ENCODE measurements at places on chromosomes 5 and 9. TPM values are rescaled to one million over a fixed set of nuclear protein-coding genes. Genes with fewer than 3 reads are reported as not detected.

NDUFS6 gene
- 69.4 TPM for total RNA-seq

PCDHGB6 gene
- total RNA-seq = 4.5 TPM

DNA sequence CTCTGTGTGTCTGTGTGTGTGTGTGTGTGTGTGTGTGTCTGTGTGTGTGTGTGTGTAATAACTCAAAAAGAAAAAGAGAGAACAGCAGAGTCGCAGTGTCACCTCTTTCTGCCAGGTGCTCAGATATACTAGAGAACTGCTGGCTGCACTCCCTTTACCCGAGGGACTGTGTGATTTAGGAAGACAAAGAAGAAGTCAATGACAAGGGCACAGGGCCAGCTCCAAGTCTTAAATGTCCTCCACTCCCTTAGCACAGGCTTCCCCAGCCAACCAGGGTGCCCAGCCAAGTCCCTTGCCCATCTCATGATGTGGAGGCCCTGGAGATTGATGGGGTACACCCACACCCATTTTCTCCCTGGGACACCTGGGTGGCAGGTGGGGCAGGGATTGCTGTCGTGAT is 8.7 kb downstream of the CCNJL start:
- no peak for DNase-seq

DNA sequence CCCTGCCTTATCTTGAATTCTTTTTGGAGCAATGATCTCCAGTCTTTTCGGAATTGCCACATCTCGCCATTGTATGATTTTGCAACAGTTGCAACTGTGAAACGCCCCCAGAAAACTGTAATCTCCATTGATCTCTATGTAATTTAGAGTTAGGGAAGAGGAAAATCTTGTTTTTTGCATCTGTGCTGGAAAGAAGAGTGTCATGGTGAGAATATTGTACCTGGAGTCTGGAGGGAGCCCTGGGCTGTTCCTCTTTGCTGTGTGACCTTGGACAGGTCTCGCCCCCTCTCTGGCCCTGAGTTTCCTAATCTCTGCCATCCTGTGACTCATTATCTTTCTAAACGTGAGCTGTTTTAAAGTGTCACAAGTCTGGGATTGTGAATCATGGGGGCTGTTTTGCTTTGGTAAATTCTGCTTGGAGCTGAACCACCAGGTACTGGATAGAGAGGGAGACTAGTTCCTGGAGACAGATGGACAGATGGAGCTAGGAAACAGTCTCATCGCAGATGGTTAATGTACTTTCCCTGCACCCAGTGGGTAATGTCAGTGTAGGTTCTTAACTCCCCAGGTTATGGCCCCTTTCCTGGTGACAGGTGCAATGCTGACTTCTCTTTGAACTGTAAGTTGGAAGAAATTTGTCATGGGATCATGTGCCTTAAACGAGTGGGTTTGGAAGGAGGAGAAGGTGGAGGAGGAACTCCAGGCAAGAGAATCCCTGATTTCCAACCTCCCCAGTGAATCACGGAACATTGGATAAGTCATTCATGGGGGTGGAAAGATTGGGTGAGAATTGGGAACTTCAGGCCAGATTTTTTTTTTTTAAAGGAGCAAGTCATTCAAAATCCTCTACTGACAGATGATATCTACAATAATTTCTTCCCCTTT is 19.6 kb downstream of the PPARGC1B start:
- DNase-seq = no peak

DNA sequence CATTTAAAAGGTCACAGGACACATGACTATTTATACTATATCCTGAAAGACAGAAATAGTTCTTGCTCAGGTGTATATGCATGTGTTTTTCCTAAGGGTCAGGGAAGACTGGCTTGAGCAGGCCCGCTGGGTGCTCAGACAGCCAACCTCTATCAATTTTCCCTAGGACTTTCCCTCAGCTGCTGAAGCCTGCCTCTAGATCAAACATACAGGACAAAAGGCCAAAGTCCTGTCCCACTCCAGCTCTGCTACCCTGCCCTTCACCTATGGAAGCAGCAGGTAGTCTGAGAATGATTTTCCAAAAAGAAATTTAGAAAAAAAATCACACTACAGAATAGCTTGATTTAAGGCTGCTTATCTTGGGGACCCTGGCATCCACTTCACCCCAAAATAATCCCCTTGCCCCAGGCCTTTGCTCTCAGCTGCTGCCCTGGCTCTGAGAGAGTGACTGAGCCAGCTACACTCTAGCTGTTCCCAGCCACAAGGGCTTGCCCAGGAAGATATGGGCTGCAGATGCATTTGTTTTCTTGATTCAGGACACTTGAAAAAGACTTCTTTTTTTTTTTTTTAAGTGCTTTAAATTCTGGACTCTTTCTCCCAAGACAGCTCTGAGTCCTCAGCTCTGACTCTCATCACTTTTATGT is 42.5 kb downstream of the KLHL3 start:
- DNase-seq = no peak

DCAF10 gene
- 29.9 TPM for total RNA-seq

FLT4 gene
- 10.1 TPM for total RNA-seq

GPR107 gene
- total RNA-seq = 50.9 TPM

DNA sequence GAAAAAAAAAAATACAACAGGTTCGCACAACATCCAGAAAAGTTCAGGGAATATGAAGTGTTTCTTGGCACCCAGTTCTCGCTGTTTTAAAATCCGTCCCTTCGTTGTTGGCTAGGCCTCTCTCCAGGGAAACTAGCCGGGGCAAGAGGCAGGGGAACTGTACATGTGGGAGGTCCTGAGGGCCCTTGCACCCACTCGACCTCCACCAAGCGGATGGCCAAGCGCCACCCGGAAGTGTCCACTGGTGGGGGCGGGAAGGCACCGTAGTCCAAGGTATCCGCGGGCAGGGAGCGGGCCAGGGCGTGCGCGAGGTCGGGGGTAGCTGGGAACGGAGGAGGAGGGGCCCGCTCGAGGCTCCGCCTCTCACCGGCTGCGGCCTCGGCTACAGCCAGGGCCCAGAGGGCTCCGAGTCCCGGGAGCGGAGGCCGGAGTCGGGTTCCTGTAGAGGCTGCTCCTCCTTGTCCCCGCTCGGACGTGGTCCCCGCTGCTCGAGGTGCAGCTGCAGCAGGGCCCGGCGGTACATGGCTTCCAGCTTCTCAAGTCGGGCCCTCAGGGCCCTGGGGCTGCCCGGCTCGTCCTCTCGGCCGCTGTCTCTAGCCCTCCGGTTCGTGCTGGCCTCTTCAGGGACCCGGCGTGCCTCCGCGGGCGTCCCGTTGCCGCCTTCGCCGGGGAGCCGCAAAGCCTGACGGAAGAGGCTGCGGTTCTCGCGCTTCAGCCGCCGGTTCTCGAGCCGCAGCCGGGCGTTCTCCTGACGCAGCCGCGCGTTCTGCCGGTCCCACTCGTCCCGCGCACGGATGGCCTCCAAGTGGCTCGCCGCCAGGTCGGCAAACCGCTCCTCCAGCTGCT is 720 bp downstream of the TUSC1 start:
- no peak for DNase-seq

- no peak for DNase-seq
These were observed 45.1 kb upstream of the PJA2 start for GRCh38 chr5:109454731-109455505.

- DNase-seq = no peak
These were observed 44.9 kb downstream of the SLC25A51 start for GRCh38 chr9:37859043-37859442.

FAM163B gene
- total RNA-seq = not detected

GABRG2 gene
- not detected for total RNA-seq

DNA sequence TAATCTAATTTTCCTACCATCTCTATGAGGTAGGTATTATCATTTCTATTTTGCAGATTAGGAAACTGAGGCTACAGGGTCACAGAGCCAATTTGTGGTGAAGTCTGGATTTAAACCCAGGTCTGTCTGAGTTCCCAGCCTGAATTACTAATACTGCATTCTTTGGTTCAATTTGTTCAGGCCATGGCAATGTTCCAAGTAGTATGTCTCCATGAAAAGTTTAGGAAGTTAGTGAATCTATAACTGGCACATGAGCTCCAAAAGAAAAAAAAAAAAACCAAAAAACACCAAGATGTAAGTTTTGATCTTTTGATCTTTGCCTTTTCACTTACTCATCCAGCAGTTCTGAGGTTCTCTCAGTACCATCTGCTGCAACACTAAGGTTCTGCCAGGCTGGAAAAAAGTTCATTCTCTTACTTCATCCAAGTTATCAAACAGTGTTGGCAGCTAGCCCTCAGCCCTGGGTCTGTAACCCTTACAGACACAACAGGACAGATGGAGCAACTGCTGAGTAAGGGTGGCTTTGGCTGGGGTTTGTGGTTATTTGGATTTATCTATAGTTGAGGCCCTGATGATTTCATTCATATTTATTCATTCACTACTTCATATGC is 4.4 kb upstream of the TMEM268 start:
- no peak for DNase-seq

PAEP gene
- total RNA-seq = not detected

GRCh38 chr5:89721353-89721752 is 688.2 kb downstream of the CETN3 start:
- no peak for DNase-seq
